ENCODE measurements at places on chromosomes 1 and 21.

GRCh38 chr1:58497499-58497898 lies 49.0 kb downstream of the OMA1 start:
- no peak for DNase-seq

DNA sequence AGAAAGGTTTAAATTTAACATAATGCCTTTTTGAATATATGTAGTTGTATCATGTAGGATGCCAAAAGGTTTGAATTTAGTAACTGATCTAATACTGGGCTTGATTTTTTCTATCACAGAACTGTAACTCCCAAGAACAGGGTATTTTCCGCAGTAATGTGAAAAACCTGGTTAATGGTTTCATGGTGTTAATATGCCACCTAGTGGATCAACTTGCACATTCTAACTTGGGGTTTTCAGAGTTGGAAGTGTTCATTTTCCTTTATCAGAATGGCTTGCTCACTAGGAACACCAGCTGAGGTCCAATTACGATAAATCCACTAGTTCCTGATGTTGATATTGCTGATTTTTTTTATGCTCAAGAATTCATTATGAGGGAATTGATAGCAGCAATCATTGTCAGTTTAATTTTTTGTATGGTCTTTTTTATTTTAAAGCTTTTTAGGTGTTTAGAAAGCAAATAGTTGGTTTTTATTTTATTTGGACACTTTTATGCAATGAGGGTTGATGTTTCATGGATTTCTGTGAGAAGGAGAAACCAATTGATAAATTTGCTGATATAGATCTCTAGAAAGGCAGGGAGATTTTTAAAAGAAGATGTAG lies 157.2 kb downstream of the PLA2G4A start:
- DNase-seq = peak; percentile 58

DNA sequence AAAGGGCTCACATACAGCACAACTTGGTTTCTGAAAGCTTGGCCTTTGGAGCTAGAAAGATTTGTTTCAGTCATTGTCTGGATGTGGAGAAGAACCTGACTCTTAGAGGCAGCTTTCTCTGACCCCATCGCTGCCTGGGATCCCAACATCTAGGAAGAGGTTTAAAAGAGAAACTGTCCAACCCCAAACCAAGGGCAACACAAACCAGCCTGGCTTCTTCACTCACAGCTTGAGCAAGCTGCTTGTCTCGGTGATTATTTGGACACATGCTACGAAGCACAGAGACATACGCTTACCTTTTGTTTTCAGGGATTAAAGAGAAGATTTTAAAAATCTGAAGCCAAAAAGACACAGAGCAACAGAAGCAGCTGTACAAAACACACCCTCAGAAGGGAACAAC lies 109.8 kb downstream of the ETS2 start:
- no peak for DNase-seq

DNA sequence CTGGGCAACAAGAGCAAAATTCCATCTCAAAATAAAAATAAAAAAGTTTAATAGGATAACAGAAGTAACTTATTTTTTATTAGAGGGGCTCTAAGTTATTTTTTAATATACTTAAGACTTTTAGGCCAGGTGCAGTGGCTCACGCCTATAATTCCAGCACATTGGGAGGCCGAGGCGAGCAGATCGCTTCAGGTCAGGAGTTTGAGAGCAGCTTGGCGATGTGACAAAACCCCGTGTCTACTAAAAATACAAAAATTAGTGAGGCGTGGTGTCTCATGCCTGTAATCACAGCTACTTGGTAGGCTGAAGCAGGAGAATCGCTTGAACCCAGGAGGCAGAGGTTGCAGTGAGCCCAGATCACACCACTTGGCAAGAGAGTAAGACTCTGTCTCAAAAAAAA lies 180.5 kb upstream of the NR5A2 start:
- no peak for DNase-seq

DNA sequence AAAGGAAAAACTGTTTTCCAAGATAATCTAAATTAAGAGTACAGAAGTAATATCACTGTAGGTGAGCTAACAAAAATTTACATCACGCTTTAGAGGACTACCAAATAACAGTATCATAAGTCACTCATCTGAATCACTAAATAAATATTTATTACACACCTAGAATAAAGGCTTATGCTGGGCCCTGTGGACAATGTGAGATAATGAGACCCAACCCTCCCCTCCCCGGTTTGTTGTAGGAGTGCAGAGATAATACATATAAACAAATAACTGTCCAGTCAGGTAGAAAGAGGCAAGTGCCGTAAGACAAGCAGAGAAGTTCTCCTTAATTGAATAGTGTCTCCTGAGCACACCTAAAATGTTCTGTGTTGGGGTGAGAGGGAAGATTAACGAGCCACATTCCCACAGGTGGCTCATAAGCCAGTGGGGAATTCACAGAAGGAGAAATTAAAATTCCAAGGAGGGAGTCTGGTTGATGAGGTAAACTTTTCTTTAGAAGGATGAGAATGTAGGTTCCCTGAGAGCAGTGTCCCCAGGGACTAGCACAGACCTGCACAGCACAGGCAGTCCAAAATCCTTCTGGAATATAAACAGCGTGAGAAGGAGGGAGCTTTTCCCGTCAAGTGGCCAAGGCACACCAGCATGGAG lies 241.4 kb downstream of the NFIA start:
- no peak for DNase-seq

GRCh38 chr1:7386226-7387052 lies 384.7 kb upstream of the VAMP3 start:
- DNase-seq = no peak

GRCh38 chr1:177091040-177091439 lies 73.5 kb downstream of the ASTN1 start:
- no peak for DNase-seq

- no peak for DNase-seq
These were observed 187.7 kb upstream of the USP24 start for GRCh38 chr1:55402671-55403464.

GRCh38 chr21:32403201-32403777 lies 9.2 kb upstream of the EVA1C start:
- peak; percentile 69 for DNase-seq

DNA sequence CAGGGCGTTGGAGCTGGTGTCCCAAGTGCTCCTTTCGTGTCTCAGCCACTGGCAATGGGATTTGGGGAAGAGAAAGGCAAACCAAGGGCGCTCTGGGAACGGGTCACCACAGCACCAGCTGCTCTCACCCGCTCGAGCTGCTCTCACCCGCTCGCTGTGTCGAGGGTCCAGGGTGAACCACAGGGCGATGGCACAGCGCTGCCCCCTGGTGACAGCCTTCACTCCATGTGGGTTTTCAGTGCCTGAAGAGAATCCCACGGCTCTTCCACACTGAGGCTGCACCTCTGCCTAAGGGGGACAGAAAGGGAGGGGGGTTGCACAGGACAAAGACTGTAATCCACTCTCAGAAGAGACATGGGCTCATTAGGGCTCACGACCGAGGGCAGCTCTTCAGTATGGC lies 7.1 kb upstream of the CLDN19 start:
- peak; percentile 61 for DNase-seq

GRCh38 chr1:117363571-117364048 lies 3.6 kb upstream of the MAN1A2 start:
- DNase-seq = peak; percentile 13

DNA sequence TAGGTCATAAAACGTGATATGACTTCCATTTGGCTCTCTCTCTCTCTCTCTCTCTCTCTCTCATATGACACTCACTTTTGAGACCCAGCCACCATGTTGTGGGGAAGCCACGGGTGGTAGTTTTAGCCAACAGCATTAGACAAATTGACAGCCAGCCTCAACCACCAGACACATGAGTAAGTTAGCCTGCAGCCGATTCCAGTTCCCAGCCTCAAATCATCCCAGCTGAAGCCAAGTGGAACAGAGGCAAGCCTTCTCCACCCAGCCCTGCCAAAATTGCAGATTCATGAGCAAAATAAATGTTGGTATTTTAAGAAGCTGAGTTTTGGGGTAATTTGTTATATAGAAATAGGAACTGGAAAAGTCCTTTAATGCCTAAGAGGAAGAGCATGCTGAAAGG lies 98.0 kb upstream of the DNAH14 start:
- no peak for DNase-seq

DNA sequence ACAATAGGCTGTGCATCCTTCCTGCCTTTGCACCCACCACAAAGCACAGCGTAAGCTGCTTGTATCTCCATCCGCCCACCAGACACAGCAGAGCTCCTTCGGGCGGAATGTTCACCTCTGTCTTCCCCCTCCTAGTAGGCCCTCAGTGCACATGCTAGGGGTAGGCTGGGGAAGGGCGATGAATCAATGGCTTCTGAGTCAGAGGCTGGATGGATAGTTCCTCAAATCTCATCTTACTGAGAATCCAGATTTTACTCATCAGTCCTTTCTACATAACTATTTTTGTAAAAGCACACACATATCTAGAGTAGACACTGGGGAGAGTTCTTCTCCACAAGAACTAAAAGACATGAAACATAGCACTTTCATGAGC lies 73.8 kb downstream of the BCAR3 start:
- no peak for DNase-seq
